AML-193 (cell line): ENCODE measurements at places on chromosomes 5 and 9.

- no peak for DNase-seq
These were observed 73.1 kb downstream of the DIRAS2 start for GRCh38 chr9:90569511-90569910.

GRCh38 chr9:85258823-85259370 is 482.9 kb downstream of the AGTPBP1 start:
- peak; percentile 25 for DNase-seq

GRCh38 chr9:121026768-121027167 is 23.3 kb downstream of the C5 start:
- DNase-seq = no peak

DNA sequence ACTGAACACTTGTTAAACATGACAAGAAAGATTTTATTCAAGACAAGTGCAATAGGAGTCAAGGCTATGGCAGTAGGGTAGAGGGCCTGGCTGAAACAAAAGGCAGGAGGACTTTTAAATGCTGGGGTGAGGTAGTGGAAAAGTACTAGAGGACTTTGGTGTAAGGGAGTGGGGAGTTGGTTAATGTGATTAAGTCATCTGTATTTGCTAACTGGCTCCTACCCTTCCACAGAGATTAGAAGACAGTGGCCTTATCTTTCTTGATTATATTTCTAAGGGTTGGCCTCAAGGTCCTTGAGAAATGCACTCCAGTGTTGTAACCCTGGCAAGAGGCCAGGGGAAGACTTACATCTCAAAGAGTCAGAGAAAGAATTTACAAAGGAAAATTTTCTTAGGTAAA is 160.2 kb upstream of the FTMT start:
- no peak for DNase-seq

DNA sequence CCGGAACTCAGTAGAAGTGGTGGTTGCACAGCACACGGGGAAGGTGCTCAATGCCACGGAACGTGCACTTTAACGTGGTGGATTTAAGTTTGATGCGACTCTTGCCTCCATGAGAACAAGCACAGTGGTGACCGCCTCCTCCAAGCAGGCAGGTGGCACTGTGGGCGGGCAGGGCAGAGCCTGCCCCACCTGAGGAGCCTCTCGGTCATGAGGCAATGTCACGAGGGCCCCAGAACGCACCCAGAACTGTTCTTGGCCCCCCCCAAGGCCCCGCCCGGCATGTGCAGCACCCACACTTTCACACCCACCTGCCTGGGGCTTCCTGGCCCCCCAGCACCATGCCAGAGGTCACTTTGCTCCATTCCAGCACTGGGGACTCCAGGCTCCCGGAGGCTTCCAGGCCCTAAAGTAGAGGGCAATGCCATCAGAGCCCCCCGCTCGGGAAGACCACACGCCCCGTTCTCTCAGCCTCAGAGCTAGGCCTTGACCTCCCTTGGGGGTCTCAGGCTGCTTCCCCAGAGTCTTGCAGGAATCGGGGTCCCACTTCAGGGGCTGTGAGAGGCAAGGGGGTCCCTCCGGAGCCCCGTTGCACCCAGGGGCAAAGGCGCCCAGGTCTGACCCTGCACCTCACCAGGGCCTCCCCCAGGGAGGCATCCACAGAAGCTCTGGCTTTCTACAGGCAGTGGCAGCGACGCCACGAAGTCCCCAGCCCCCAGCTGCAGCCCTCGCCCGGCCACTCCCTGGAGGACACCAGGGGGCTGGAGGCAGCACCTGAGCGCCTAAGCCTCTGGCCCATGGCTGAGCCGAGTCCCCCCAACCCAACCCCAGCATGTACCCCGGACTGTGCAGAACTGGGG is 14.0 kb downstream of the CCDC187 start:
- DNase-seq = no peak

- DNase-seq = no peak
These were observed 109.5 kb downstream of the TENT4A start for GRCh38 chr5:6822556-6823343.

DNA sequence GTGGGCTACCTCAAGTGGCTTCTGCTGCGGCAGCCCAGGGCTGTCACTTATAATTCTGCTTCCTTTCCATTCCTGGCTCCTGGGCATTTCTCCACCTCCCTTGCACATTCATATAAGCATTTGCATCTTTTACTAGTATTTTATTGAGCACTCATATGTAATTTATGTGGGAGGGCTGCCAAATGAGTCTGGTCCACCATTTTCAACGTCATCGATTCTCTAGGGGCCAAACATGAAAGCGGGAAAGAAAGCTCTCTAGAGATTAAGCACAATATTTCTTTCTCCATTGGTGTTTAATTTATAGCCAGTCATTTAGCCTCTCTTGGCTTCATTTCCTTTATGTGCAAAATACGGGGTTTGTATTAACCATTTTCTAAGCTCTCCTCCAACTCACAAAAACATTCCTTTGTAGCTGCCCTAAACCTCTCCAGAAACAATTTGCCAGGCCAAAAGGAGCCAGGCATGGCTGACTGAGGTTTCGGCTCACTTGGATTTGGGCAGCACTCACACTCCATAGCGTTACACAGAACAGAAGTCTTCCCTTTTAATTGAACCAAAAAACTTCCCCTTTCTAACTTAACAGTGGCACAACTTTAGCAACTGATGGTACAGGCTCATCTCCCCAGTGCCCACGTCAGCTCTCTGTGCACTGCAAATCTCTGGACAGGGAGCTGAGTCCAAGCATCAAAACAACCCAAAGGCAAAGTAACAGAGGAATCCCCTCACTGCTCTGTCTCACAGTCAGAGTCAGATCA is 183.5 kb downstream of the ROR2 start:
- DNase-seq = no peak

GRCh38 chr9:95756986-95757385 is 118.5 kb upstream of the ERCC6L2 start:
- DNase-seq = no peak

- peak; percentile 42 for DNase-seq
These were observed 1.3 kb upstream of the ST8SIA4 start for GRCh38 chr5:100904259-100904861.

DNA sequence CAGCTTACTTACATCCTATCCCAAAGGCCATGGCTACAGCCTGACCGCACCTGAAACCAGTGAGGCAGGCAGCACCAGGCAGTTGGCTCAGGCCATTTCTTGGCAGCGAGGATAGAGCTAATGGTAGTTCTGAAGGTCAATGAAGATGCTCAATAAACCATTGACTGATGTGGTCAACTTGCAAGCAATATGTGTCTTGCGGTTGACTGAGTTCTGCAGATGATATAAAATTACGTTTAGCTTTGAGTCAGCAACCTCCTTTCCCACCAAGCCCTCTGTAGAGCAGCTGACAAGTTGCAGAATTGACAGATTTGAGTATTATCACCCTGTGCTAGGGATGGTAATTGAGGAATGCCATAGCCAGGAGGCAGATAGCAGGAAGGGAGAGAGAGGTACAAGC is 189.0 kb upstream of the PUM3 start:
- DNase-seq = no peak

DNA sequence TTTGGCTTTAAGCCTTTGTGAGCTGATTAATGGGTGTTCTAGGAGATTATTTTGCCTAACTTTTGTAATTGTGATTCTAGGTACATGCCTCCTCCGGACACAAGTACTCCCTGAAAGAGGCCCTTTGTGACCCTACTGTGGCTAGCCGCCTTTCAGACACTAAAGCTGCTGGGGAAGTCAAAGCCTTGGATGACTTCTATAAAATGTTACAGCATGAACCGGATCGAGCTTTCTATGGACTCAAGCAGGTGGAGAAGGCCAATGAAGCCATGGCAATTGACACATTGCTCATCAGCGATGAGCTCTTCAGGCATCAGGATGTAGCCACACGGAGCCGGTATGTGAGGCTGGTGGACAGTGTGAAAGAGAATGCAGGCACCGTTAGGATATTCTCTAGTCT is 13.6 kb downstream of the ITGA1 start:
- DNase-seq = no peak

- DNase-seq = no peak
These were observed 25.6 kb downstream of the COL27A1 start for GRCh38 chr9:114180696-114181606.

- no peak for DNase-seq
These were observed 176.7 kb downstream of the NTRK2 start for GRCh38 chr9:84845956-84846900.

GRCh38 chr5:150113047-150113744 is 26.8 kb upstream of the CSF1R start:
- DNase-seq = no peak

- DNase-seq = no peak
These were observed at the start of gene FOXD1 for GRCh38 chr5:73448463-73449136. FOXD1 (minus strand) TSS chr5:73448777; CDS start chr5:73448362, 415 bp downstream.
